ENCODE measurements at places on chromosomes 6 and 20.

GRCh38 chr6:32113386-32114352, 4.5 kb upstream of the TNXB start:
- DNase-seq, result no peak

- DNase-seq, result no peak
Measured at GRCh38 chr6:127298475-127298874, 31.8 kb downstream of the RNF146 start.

GRCh38 chr6:40340196-40340595, 247.0 kb downstream of the LRFN2 start:
- no peak for DNase-seq

GRCh38 chr6:31965700-31966099, 6.2 kb downstream of the DXO start:
- DNase-seq, result no peak

DNA sequence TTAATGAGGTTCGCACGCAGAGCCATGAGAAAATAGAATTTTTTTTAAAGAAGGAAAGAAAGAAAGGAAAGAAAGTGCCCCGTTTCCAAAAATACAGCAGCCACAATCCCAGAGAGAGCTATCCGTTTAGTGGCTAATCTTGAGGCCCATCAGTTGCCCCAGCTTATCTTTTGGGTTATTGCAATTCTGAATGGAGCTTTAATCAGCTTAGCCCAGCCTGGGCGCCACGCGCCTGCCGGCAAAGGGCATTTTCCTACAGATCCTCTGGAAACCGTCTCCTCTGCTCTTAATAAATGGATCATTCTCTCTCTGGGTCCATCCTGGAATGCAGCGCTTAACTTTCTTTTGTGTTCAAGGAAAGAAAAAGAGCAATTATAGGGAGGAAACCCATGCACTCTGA, 413.3 kb downstream of the MAFB start:
- no peak for DNase-seq

GRCh38 chr6:125970760-125971159, 14.2 kb downstream of the HINT3 start:
- DNase-seq, result no peak

DNA sequence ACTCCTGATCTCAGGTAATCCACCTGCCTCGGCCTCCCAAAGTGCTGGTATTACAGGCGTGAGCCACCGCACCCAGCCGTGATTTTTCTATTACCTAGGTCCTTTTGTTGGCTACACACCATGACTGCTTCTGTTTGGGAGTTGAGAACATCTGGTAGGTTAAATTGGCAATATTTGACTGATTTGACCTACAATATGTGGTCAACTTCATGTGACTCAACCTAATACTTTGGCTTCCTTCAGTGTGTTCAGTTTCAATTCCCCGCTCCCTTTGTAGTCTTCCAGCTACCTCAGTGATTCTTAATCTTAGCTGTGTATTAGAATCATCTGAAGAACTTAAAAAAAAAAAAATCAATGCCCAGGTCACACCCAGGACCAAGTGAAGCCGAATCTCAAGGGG, 47.4 kb downstream of the MYB start:
- no peak for DNase-seq

DNA sequence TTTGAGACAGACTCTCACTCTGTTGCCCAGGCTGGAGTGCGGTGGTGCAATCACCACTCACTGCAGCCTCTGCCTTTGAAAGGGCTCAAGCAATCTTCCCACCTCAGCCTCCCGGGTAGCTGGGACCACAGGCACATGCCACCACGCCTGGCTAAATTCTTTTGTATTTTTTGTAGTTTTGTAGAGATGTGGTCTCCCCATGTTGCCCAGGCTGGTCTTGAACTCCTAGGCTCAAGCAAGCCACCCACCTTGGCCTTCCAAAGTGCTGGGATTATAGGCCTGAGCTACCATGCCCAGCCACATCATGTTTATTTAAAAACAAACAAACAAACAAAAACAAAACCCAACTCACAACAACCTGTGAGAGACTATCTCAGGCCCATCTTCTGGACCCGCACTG, 29.7 kb upstream of the APCDD1L start:
- no peak for DNase-seq

DNA sequence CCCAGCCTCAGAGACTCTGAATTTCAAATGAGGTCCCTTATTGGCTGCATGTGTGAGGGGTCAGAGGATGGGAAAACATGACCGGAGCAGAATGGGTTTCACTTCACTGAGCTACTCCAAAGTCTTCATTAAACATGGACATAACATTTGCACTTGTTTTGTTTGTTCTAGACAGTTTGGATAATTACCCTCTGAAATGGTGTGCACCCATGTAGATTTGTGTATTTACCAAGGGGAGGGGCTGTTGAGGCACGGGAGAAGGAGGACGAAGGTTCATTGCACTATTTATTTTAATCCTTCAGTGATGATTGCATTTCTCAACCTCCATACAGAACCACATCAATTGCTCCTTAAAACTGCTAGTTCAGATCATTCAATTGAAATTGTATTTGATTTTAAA, 364.2 kb downstream of the TFAP2B start:
- no peak for DNase-seq

- no peak for DNase-seq
Measured at GRCh38 chr6:44854712-44855443, 467.4 kb downstream of the CDC5L start.

DNA sequence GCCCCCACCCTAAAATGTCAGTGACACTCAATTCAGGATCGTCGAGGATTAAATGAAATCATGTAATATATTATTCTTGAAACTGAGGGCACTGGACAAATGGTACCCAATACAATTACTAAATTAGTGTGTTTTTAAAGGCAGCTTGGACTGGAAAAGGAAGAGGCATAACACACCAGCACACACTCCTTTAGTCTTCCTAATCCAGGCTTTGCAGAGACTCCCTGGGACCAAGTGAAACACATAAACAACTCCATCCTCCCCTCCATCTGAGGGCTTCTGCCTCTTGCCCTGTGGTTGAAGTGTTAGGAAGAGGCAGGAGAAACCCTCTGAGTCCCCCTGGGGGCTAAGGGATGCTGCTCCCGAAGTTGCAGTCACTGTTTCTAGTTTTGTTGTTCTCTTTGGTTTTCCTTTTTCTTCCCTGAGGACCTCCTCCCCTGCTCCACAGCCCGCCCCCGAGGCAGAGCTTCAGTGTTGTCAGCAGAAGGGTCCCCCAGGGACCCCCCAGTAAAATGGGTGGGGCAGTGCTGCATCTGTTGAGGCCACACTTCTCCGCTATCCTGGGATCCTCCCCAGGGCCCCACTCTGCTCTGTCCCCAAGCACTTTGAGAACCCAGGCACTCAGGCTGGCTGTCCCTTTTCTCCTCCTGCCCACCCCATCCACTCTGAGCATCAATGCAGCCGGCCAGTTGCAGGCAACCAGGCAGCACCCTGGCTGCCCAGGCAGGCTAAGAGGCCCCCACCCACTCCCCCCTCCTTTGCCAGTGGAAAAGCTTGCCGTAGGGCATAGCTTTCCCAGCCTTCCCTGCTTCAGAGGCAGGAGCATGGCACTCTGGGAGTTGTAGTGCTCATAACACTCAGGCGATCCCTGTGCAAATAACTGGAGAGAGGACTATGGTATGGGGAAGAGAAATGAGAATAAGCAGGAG, 5.9 kb downstream of the TMEM63B start:
- DNase-seq, result no peak

DNA sequence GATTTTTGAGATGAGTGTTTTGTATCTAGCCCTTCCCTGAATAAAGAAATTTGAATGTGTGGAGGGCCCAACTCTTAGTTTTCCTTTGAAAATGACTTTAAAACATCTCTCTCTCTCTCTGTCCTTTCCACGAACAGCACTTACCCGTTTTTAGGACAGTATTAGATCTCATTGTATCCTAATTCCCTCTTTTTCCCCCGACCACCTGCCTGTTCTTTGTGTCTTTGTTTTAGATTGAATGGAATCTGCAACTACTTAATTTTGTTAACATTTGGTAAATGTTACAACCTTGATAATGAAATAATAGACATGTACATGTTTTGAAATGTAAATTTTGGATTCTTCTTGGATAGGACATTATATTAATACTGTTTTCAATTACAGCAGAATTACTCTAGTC, 3.1 kb downstream of the DSP start:
- DNase-seq, result no peak

GRCh38 chr20:52975803-52976531, 3.8 kb downstream of the TSHZ2 start:
- no peak for DNase-seq

DNA sequence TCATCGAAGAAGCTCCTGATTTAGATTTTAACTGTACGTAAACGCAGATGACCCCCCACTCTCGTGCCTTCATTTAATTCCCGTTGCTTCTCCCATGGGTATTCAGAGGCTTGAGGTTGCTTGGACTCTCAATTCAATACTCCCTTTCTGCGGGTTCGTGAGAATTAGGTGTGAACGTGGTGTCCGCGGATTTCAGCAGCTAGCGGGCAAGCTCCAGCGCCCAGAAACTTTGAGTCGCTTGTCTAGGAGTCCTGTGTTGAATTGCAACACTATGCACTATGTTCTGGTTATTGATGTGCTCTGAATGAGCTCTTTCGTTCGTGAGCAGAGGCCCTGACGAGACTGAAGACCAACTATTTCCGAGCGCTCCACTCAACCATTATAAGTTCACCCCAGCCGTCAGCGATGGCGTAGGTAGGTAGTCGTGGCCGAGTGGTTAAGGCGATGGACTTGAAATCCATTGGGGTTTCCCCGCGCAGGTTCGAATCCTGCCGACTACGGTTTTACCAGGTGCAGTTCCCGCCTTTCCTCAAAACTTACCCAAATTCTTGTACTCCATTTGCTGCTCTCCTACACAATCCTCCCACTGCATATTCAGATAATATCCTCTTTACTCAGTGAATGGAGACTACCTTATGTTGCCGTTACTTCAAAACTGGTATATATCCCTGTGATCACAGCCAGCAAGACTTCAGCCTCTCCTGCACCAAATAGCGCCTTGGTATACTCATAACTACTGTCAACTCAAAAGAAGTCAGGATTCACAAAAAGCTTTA, 72.6 kb upstream of the ZNF184 start:
- peak; percentile 46 for DNase-seq

DNA sequence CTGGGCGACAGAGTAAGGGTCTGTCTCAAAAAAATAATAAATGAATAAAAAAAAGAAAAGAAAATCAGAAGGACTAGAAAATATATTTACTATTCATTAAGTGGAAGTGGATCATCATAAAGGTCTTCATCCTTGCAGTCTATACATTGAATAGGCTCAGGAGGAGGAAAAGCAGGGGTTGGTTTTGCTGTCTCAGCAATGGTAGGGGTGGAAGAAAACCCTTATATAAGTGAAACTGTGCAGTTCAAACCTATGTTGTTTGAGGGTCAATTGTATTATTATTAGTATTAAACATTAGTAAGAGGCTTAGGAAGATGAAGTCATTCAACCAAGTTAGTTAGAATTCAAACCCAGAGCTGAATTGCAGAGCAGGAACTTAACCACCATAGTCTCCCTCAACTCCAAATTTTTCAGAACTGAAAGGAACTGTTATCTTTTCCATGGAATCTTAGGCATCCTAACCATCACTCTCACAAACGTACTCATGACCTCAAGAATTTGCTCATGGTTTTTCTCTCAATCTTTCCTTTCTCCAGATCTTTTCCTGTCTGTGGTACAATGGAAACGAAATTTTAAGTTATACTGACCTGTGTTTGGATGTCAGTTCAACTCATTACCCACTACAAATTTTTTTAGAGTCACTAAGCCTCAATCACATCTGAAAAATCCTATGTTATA, 7.7 kb upstream of the SMIM13 start:
- no peak for DNase-seq

- no peak for DNase-seq
Measured at GRCh38 chr6:155883741-155884140, 428.1 kb upstream of the NOX3 start.

DNA sequence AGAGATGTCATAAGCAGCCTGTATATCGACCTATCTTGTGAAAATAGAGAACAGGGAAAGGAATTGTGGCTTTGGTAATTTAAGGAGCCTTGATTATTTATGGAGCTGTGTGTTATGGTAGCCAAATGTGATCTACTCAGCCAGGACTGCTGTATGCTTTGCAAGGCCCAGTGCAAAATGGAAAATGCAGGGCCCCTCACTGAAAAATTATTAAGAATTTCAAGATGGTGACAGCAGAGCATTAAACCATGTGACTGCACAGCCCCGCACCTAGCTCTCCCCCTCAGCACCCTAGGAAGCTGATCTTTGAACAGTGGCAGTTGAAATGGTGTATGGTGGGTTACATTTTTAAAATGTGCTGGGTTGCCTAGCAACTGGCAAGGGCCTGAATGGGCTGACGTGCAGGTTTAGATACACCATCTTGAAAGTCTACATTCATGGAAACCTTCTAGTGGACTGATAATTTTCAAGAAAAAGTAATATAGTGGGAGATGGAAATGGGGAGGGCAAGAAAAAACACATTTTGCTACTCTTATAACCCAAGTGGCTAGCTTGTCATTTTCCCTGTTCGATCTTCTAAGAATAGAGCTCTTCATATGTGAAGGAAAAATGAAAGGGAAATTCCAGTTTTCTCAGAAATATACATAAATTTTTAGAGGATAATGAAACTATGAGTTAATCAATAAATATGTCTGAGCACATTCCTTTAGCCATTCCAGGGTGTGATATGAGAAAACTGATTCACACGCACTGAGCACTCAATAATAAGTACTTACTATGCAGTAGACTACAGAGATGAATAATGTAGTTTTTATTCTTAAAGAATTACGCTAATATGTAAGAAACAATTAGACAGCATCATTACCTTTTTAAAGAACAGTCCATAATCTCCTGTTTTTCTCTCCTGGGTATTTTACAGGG, 208.0 kb downstream of the ARHGAP18 start:
- DNase-seq, result no peak

- DNase-seq, result no peak
Measured at GRCh38 chr6:142958343-142958742, 13.4 kb upstream of the HIVEP2 start.

- no peak for DNase-seq
Measured at GRCh38 chr6:68628161-68628560, 6.9 kb upstream of the ADGRB3 start.

DNA sequence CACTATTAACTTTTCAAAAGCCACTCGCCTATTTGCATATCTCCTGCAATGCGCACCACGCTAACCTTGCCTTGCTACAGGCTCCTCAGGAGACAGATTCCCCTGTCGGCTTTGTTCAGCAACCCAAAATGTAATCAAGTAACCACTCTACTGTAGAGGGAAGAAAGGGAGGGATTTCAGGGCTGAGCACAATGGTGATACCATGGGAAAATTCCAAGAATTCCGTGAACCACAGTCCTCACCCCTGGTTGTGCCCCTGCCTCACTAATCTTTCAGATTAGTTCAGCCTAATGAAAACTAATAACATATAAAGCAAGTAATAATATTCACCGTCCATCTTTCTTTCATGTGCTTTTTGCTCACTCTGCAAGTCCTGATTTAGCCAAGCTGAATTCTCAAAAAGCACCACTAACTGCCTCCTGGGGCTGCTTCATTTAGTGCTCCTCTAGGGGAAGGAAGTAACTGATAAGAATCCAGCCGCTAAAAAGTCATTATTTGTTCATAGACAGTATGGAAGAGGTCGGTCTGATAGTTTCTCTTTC, 6.6 kb downstream of the CITED2 start:
- DNase-seq, result no peak

Measured in B cell (primary cell).